ENCODE measurements at places on chromosomes 6 and 20.

GRCh38 chr20:49112596-49113274 is 66.6 kb downstream of the CSE1L start:
- DNase-seq: no peak

DNA sequence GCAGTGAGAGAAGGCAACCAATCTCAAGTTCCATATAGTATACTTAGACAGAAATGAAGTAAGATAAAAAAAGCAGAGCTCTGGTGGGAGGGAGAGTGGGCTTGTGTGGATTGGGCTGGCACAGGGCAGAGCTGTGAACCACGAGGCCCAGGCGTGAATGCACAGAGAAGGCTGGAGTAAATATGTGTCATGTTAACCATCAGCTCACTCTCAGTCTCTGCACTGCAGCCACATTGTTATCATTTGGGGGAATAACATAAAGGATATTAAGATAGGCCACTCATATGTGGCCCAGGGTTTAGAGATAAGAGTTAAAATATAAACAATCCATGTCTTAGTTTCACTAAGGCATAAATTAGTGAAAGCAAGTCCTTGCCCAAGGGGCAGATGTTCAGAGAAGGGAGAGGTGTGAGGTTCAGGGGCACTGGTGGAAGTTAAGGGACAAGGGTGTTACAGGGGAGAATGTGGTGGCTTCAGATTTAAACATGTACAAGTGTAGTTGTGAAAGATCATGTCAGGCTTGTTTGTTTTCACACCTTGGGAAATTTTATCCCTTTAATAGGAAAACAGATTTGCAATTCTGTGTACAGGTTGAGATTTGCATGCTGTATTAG is 14.4 kb downstream of the GMPR start:
- DNase-seq: no peak

DNA sequence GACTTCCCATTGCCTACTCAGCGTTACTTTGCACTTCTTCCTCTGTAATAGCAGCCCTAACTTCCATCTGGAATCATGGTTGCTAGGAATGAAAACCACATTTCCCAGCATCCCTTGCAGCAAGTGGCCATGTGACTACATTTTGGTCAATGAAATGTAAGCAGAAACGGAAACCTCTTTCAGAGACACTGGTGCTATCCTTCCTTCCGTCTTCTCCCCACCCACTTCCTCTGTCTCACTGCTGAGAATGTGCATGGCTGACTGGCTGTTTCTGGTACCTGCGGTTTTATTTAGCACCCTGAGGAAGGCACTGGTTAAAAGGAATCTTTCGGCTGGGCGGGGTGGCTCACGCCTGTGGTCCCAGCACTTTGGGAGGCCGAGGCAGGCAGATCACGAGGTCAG is 107.4 kb downstream of the SCML4 start:
- DNase-seq: peak; percentile 79

GRCh38 chr6:42450477-42451332 is 1.0 kb downstream of the TRERF1 start:
- peak; percentile 67 for DNase-seq

DNA sequence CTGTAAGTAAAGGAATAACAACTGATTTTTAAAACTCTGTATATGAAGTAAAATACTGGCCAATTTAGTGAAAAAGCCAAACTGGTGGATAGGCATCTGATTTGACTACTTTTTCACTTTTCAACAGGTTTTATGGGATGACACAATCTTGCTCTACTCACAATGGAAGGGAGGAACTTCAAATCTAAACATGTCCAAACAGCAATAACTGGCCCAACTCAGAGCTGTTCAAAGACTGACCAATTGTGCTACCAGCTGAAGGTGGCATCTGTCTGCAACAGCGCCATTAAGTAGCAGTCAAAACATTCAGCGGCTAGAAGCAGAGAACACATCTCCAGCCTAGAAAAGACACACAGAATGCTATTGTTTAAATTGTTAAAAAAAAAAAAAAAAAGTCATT is 44.6 kb downstream of the SESN1 start:
- no peak for DNase-seq

- no peak for DNase-seq
These were observed 77.9 kb downstream of the PCSK2 start for GRCh38 chr20:17304774-17305173.

- DNase-seq: no peak
These were observed 829.4 kb downstream of the QKI start for GRCh38 chr6:164243949-164244348.

DNA sequence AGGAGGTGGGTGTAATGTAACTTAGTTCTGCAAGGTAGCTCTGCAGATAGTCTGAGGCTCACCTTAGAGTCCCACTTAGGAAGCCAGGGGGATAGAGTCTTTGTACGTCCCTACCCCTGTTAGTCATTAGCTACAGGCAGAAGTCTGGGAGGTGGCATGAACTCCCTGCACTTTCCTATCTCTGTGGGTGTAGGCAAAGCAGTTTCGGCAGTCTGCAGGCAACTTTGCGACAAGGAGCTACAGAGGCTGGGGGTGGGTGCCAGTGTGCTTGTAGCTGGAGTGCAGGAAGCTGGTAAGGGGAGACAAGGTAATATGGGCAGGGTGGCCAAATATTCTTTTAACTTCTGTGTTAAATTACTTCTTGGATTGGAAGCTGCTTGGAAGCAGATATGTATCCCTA is 45.7 kb downstream of the NKAIN2 start:
- no peak for DNase-seq

- no peak for DNase-seq
These were observed 7.2 kb downstream of the BTBD9 start for GRCh38 chr6:38632490-38632889.

DNA sequence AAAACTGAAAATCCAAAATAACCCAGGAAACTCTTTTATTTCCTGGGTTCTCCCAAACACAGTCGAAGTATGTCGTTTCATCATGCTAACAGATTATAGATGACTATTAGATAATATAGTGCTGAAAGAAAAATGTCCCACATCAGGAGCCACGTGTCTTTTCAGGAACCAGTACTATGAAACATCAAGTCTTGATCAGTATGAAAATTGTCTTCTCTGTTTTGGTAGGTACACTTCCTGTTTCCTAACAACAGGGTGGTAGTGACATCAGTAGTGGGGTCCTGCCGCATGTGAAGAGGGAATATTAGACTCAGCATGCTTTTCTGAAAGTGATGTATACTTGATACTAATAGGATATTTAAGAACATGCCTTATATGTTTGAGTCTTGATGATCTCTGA is 136.7 kb downstream of the HIVEP1 start:
- no peak for DNase-seq

GRCh38 chr20:50295762-50296449 is 105.3 kb downstream of the CEBPB start:
- DNase-seq: no peak

GRCh38 chr6:35259948-35260590 is 534 bp downstream of the ZNF76 start:
- DNase-seq: peak; percentile 78

DNA sequence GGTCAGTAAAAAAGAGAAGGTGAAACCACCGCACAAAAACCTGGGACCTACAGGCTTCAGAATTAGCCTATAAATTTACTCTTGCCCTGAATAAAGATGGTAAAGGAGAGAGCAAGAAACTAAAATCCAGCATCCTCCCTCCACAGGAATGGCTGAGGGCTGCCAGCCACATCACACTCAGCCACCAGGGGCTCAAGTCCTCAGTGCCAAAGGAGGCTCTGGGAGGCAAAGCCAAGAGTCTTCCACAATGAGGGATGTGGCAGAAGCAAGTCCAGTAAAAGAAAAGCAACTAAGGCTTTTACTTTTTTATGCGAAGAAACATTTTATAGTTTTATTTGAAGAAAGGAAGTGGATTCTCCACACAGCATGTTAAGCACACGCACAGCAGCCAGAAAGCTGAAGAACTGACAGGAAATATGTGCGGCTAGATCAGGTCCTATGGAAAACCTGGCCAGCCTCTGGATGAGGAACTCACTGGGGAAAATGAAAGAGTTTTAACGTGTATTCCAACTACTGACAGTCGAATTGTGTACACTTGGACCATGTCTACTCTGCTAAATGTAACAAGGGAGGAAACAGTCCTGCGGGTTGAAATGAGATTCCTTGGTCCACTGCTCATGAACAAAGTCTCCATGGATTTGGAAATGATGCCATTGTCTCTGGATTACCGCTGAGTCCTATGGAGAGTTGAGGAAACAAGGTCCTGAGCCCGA is 219.4 kb upstream of the SSTR4 start:
- no peak for DNase-seq

- no peak for DNase-seq
These were observed 209.9 kb downstream of the PTPRK start for GRCh38 chr6:128310451-128310850.

GRCh38 chr20:46696791-46697279 is 7.6 kb upstream of the TP53RK start:
- DNase-seq: no peak

GRCh38 chr6:153816366-153816765 is 222.7 kb upstream of the OPRM1 start:
- DNase-seq: no peak

- DNase-seq: no peak
These were observed 29.3 kb upstream of the EMILIN3 start for GRCh38 chr20:41395667-41396664.

GRCh38 chr6:158569036-158569435 is 9.1 kb downstream of the TMEM181 start:
- no peak for DNase-seq

GRCh38 chr6:52155791-52156576 is 30.2 kb upstream of the IL17A start:
- no peak for DNase-seq

DNA sequence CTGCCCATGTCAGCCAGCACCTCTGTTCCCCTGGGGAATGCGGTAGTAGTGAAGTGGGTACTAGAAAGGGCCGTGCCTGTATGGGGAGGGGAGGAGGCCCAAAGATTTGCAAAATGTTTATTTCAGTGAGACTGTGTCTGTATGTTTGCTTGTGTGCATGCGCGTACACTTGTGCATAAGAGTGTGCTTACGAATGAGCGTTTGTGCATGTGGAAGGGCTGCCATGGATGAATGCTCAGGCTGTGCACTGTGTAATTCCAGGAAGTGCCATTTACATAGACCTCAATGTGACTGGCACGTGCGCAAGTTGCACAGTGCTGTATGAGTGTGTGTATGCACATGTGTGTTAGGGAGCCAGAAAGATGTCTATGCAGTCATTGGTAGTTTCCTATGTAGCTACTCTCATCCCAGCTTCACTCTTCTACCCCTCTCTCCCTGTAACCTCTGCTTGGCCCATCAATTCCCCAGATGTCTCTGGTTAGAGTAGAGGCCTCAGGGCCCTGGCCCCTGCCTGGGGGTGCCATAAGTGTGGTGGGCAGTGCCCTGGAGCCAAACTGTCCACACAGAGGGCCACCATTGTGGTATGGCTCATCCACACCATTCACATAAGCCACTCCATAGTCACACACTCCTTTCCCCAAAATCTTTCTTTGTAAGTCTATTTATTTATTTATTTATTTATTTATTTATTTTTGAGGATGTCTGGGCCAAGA is 26.8 kb upstream of the SLC22A7 start:
- no peak for DNase-seq

DNA sequence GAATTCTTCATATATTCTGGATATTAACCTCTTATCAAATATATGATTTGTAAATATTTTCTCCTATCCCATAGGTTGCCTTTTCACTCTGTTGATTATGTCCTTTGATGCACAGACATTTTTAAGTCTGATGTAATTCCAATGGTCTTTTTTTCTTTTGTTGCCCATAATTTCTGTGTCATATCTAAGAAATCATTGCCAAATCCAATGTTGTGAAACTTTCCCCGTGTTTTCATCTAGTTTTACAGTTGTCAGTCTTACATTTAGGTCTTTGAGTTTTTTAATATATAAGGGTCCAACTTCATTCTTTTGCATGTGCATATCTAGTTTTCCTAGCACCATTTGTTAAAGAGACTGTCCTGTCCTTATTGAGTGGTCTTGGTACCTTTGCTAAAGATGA is 111.5 kb downstream of the SESN1 start:
- DNase-seq: no peak

- DNase-seq: no peak
These were observed 33.0 kb upstream of the ME1 start for GRCh38 chr6:83463886-83464285.

DNA sequence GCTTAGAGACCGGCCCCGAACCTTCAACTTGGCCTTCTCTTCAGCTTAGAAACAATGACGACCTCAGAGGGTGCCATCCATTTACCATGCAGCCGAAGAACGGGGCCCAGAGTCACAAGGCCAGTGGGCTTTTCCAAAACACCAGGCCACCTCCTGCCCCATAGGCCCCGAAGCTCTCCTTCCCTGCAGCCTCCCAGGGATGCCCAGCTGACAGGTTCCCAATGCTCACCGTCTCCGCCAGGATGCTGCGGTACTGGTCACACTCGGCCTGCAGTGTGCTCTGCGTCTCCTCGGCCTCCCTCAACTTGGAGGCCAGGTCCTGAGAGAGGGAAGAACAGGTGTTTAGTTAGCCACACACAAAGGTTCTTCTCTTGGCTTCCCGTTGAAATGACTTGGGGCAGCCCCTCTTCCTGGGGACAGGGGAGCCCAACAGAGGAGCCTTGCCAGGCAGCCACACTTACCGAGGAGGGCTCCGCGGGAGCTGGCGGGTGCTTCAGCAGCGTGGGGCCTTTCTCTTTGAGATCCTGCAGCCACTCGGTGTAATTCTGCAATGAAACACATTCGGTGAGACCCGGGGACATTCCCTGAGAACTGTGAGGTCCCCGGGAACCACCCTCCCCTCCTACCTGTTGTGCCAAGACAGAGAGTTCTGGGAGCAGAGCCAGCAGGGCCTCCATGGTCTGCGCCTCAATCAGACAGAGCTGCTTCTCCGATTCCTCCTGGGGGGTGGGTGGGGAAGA is 51.5 kb downstream of the DSTN start:
- DNase-seq: no peak

DNA sequence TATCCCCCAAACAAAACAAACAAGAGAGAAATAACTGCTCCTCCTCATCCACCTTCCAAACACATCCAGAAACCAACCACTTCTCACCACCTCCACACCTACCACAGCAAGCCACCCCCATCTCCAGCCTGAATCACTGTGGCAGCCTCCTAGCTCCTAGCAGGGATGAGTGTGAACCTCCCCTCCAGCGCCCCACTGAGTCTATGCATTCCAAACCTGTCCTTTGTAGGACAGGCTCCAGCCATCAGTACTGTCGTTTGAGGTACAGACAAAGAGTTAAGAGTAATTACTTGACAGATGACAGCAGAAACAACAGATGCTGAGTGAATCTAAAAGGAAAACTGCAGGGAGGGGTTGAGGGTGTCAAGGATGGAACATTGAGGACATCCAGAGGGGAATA is 2.4 kb downstream of the METTL24 start:
- no peak for DNase-seq

GRCh38 chr6:154356690-154357089 is at the start of gene IPCEF1:
TSS of gene IPCEF1 (minus strand) at chr6:154356803. CDS start at chr6:154265947, 90,856 bp downstream.
- DNase-seq: no peak

DNA sequence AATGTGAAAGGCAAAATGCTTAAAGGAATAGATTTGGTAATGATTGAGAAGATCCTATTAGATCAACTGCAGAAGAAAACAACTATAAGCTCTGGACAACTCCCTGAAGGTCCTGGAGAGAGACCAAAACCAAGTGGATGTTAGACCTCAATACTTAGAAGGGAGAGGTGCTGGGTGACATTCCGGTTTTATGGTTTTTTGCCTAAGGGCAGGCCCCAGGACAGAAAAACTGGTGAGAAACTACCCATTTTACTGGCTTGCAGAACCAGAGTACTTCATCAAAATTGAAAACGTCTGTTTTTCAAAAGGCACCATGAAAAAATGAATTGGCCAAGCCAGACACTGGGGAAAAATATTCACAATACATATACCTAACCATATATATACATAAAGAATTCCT is 26.3 kb downstream of the SAMHD1 start:
- DNase-seq: no peak

All from activated T-cell treated with anti-CD3 and anti-CD28 coated beads, Interleukin-2, amount 50 U/mL, for 48 hours (primary cell).